ENCODE measurements at places on chromosomes 3 and 15.

DNA sequence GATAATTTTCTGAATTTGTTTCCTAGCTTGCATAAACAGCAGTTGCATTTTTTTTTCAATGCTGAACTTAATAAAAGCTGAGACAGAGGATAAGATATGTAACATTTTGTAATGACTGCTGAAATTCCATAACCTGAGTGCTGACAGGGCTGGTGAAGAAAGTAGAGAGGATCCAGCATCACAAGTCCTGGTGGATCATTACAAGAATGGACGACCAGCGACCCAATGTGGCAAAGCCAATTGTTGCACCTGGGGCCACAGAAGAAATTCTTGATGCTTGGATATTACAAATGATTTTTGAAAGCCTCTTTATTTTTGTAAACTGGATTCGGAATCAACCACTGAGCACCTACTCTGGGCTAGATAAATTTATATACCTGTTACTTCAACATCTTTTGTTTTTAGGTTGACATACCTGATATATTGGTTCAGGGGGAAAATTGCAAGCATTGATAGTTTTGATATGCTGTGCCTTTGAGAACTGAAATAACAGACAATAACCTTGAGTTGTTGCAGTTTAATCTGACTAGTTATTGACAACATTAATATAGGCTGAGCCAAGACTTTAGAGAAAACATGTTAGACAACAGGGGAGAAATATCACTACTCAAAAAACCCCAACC, 3.9 kb upstream of the ACTL6A start:
- no peaks in the 10 kb centered on the region for H3K36me3 ChIP-seq
- no peak for DNase-seq
- peaks cover 2% of the 10 kb centered on the region for H3K4me1 ChIP-seq
- H3K27me3 ChIP-seq: no peaks in the 10 kb centered on the region
- no peak overlapping the region for H3K27ac ChIP-seq
- no peak overlapping the region for H3K4me3 ChIP-seq

DNA sequence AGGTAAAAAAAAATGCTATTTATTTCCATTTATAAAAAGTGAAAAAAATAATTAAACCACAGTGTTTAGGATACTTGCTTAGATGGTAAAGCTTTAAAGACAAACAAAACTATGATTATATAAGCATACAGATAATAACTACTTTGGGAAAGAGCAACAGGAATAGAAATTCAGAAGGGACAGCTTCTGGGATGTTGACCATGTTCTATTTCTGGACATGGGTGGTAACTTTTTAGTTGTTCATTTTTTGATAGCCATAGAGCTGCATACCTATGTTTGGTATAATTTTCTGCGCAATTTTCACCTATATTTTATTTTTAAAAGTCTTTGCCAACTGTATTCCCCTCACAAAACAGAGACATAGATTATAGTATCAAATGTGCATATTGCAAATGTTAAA, 572.0 kb upstream of the NR2F2 start:
- no peaks in the 10 kb centered on the region for H3K27me3 ChIP-seq
- H3K36me3 ChIP-seq: no peaks in the 10 kb centered on the region
- H3K4me1 ChIP-seq: no peaks in the 10 kb centered on the region
- no peak overlapping the region for H3K27ac ChIP-seq

GRCh38 chr15:71934446-71934845, 124.1 kb downstream of the NR2E3 start:
- H3K27me3 ChIP-seq: no peaks in the 10 kb centered on the region
- no peaks in the 10 kb centered on the region for H3K4me1 ChIP-seq
- no peaks in the 10 kb centered on the region for H3K36me3 ChIP-seq
- H3K27ac ChIP-seq: no peak overlapping the region
- no peak for DNase-seq

GRCh38 chr3:124998247-124998630, 57.6 kb downstream of the HEG1 start:
- peaks cover 30% of the 10 kb centered on the region for H3K4me1 ChIP-seq
- H3K27ac ChIP-seq: no peak overlapping the region
- no peaks in the 10 kb centered on the region for H3K27me3 ChIP-seq
- H3K36me3 ChIP-seq: peaks cover 19% of the 10 kb centered on the region
- H3K4me3 ChIP-seq: no peak overlapping the region

GRCh38 chr3:133834621-133835417, 29.2 kb downstream of the SRPRB start:
- no peak for DNase-seq
- no peak overlapping the region for H3K4me3 ChIP-seq
- no peaks in the 10 kb centered on the region for H3K27me3 ChIP-seq
- no peaks in the 10 kb centered on the region for H3K36me3 ChIP-seq
